Colonic mucosa (tissue), 4 donors: ENCODE measurements at places on chromosomes 5 and 9.

DNA sequence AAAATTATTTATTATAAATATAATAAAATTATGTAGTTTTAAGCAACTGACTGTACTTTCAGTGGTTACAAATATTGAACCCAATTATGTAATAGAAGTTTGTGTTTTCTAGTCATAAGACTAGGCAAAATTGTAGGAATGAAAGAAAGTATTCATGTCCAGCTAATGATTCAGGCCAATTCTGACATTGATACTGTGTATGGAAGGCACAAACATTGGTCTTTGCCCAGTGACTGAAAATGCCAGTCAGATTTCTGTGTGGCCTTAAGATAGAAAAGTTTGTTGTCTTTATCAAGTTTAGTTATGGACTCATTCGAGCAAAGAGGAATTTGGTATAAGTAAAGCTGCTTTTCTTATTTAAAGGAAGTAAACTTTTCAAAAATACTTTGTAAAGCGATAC is 60.3 kb downstream of the SLC12A2 start:
- H3K27me3 ChIP-seq: no peaks in the 10 kb centered on the region
- H3K27ac ChIP-seq: no peak overlapping the region
- DNase-seq: no peak
- no peaks in the 10 kb centered on the region for H3K36me3 ChIP-seq

GRCh38 chr5:179315356-179315890 is 29.8 kb downstream of the ADAMTS2 start:
- H3K27ac ChIP-seq: no peak overlapping the region
- no peak for DNase-seq
- H3K4me1 ChIP-seq: no peaks in the 10 kb centered on the region
- no peaks in the 10 kb centered on the region for H3K27me3 ChIP-seq
- no peaks in the 10 kb centered on the region for H3K36me3 ChIP-seq

DNA sequence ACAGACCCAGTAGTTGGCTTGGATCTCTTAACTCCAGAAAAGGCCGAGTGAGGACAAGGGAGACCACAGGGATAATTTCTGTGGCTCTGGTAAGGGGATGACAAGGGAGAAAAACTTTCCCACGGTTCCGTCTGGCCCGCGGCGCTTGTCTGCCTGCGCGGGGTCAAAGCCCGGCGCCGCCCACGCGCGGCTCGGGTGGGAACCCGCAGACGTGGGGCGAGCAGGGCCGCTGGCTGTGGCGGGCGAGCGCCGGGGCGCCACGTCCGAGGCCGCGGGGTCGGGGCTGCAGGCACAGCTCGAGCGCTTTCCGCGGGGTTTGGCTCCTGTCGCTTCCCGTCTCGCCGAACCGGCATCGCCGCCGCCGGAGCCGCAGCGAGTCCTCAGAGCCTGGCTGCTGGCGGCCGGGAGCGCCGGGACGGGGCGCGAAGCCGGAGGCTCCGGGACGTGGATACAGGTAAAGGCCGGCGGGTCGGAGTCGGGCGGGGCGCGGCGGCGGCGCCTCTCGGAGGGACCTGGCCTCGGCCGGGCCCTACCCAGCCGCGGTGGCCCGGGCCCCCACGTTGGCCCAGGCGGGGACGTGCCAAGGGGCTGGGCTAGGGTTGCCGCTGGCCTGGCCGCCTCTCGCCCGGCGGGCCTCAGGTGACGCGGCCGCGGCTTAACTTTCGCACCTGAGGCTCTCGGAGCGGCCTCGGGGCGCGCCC is at the start of gene RNF180:
Gene RNF180 (plus strand): TSS at position 344 of the 701 bp plus-strand sequence. CDS start 34,965 bp downstream, outside the sequence.
- H3K27ac ChIP-seq: no peak within 1 kb of the TSS
- peaks cover 10% of the 10 kb centered on the region for H3K27me3 ChIP-seq
- H3K36me3 ChIP-seq: no peaks in the 10 kb centered on the region
- no peaks in the 10 kb centered on the region for H3K4me1 ChIP-seq

DNA sequence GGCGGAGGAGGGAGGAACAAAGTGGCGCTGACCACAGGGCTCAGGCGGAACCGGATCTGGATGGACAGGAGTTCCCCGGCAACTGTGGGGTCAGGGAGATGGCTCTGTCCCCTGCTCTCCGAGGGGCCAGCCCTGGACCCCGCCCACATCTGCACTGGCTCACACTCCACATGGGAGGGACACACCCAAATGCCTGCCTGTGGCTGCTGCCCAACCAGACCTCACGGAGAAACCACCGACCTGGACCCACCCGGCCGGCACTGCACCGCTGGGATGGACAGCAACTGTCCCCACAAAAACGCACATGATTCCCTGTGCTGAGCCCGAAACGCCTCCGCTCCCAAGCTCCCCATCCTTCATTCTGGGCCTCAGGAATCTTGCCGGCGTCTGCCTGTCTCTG is 4.8 kb downstream of the CCDC187 start:
- H3K4me1 ChIP-seq: peaks cover 6% of the 10 kb centered on the region
- no peak overlapping the region for H3K27ac ChIP-seq
- H3K27me3 ChIP-seq: no peaks in the 10 kb centered on the region
- DNase-seq: no peak

- peaks cover 9% of the 10 kb centered on the region for H3K4me1 ChIP-seq
- no peak for DNase-seq
- no peaks in the 10 kb centered on the region for H3K27me3 ChIP-seq
- no peak overlapping the region for H3K27ac ChIP-seq
Measured at GRCh38 chr5:109482748-109483147, 73.0 kb upstream of the PJA2 start.

GRCh38 chr5:2278825-2279456 is 396.2 kb upstream of the IRX4 start:
- no peaks in the 10 kb centered on the region for H3K4me1 ChIP-seq
- H3K36me3 ChIP-seq: no peaks in the 10 kb centered on the region
- no peaks in the 10 kb centered on the region for H3K27me3 ChIP-seq
- no peak overlapping the region for H3K27ac ChIP-seq
- DNase-seq: no peak
- no peak overlapping the region for H3K4me3 ChIP-seq

GRCh38 chr9:17795744-17796143 is 216.9 kb downstream of the SH3GL2 start:
- no peak overlapping the region for H3K27ac ChIP-seq
- H3K4me1 ChIP-seq: no peaks in the 10 kb centered on the region
- no peaks in the 10 kb centered on the region for H3K36me3 ChIP-seq
- no peaks in the 10 kb centered on the region for H3K27me3 ChIP-seq

DNA sequence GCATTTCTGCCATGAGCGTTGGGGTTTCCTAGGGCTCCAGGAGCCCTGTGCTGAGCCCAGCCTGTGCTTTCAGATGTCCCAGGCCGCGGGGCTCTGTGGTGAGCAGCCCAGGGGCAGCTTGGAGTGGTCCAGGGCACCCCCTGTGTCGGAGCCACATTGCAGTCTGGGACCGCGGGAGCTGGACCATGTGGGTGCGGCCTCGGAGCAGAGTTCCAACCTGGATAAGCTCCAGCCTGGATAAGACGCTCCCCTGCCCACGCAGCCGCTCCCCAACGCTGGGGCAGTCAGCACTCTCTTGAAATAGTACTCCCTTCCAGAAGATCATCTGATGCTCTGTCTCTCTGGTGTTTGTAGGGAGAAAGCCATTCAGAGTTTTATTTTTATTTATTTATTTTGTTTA is 111.1 kb downstream of the WNK2 start:
- H3K27ac ChIP-seq: no peak overlapping the region
- H3K4me1 ChIP-seq: peaks cover 32% of the 10 kb centered on the region
- peak; percentile 72 for DNase-seq
- H3K27me3 ChIP-seq: no peaks in the 10 kb centered on the region
- H3K4me3 ChIP-seq: no peak overlapping the region

- no peak overlapping the region for H3K27ac ChIP-seq
- H3K27me3 ChIP-seq: no peaks in the 10 kb centered on the region
- no peak overlapping the region for H3K4me3 ChIP-seq
- H3K36me3 ChIP-seq: no peaks in the 10 kb centered on the region
Measured at GRCh38 chr5:84859056-84859455, 474.4 kb upstream of the EDIL3 start.

- no peaks in the 10 kb centered on the region for H3K27me3 ChIP-seq
- H3K4me1 ChIP-seq: peaks cover 6% of the 10 kb centered on the region
- no peak overlapping the region for H3K4me3 ChIP-seq
- DNase-seq: peak; percentile 49
- H3K27ac ChIP-seq: peak overlapping the region; percentile 24
Measured at GRCh38 chr5:126383246-126383645, 40.0 kb upstream of the GRAMD2B start.

- no peaks in the 10 kb centered on the region for H3K36me3 ChIP-seq
- H3K27ac ChIP-seq: peak overlapping the region; percentile 16
- H3K4me3 ChIP-seq: no peak overlapping the region
- DNase-seq: peak; percentile 50
- no peaks in the 10 kb centered on the region for H3K27me3 ChIP-seq
Measured at GRCh38 chr5:172383191-172383802, 71.0 kb downstream of the SH3PXD2B start.

DNA sequence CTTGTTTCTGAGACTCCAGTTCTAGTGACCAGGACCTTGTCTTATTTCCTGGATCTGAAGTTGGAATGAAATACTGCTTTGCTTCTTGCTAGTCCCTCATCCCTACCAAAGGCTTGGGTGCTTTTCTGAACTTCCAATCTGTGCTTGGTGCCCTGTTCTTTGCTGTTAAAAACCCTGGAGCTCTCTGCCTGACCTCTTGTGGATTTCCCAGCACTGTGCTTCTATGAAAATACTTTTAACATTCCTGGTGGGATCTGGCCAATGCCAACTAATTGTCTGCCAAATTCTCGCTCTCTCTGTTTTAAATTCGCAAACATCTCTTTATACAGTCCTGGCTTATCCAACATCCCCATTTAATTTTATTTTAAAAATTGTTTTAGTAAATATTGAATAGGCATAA is 26.7 kb upstream of the CSNK1G3 start:
- no peak overlapping the region for H3K4me3 ChIP-seq
- H3K4me1 ChIP-seq: no peaks in the 10 kb centered on the region
- DNase-seq: no peak
- no peak overlapping the region for H3K27ac ChIP-seq

DNA sequence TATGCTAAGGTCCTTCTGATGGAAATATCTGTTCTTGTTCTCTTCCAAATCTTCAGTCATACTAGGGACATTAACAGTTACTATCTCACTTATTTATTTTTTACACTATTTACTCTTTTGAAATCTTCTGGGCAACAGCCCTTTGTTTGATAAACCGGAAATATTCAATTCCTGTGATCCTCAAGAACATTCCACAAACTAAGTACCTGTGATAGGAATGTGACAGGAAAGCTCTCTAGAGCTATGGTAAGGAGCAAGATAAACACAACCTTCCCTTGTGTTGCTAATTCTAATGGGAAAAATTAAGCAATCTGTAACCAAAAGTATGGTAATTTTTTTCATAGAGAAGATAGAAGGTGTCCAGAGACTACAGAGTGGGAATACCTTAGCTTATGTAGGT is 22.0 kb upstream of the ANKRD34B start:
- H3K27me3 ChIP-seq: no peaks in the 10 kb centered on the region
- no peak overlapping the region for H3K27ac ChIP-seq
- no peaks in the 10 kb centered on the region for H3K36me3 ChIP-seq
- H3K4me3 ChIP-seq: no peak overlapping the region
